ENCODE measurements at places on chromosomes 6 and 20. TPM values are rescaled to one million over a fixed set of nuclear protein-coding genes. Genes with fewer than 3 reads are reported as not detected.

DNA sequence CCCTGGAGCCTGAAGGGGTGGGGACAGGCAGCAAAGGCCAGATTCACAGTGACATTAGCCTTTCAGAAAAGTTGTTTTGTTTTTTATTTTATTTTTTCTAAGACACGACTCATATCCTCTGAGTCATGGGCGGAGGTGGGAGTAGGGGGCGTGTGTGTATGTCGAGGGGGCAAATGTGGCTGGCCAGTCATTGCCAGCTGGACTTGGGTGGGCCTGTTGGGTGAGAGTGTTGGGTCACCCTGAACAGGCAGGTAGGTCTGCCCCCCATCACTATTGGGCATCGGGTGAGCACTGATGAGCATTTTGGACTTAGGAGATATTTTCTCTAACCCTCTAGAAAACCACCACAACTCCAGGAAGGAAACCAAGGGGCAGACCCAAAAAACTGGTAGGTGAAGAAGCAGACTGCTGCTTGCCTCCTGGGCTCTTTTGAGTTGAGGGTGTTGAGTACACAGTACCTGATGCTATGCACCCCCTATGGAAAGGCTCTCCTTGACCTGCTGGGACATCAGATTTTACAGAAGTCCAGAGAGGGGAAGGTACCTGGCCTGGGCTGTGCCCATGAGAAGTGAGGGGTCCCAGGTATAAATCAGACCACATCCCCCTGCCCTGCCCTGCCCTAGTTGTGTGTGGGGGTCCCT, 5.6 kb downstream of the SMIM29 start:
- no peaks in the 10 kb centered on the region for H3K27me3 ChIP-seq
- H3K27ac ChIP-seq, result peak overlapping the region; percentile 14
- H3K36me3 ChIP-seq, result peaks cover 21% of the 10 kb centered on the region
- peaks cover 23% of the 10 kb centered on the region for H3K4me1 ChIP-seq

- no peak overlapping the region for H3K27ac ChIP-seq
- H3K27me3 ChIP-seq, result peaks cover 14% of the 10 kb centered on the region
- H3K4me1 ChIP-seq, result peaks cover 22% of the 10 kb centered on the region
- H3K36me3 ChIP-seq, result no peaks in the 10 kb centered on the region
- DNase-seq, result no peak
- H3K4me3 ChIP-seq, result no peak overlapping the region
Observed at GRCh38 chr20:56626367-56627121, 2.6 kb upstream of the TFAP2C start.

- no peak overlapping the region for H3K27ac ChIP-seq
- no peaks in the 10 kb centered on the region for H3K36me3 ChIP-seq
- peaks cover 11% of the 10 kb centered on the region for H3K27me3 ChIP-seq
- no peak overlapping the region for H3K4me3 ChIP-seq
Observed at GRCh38 chr6:165635965-165636364, 27.1 kb downstream of the PDE10A start.

Gene FAM209B
- total RNA-seq, result 3.2 TPM

DNA sequence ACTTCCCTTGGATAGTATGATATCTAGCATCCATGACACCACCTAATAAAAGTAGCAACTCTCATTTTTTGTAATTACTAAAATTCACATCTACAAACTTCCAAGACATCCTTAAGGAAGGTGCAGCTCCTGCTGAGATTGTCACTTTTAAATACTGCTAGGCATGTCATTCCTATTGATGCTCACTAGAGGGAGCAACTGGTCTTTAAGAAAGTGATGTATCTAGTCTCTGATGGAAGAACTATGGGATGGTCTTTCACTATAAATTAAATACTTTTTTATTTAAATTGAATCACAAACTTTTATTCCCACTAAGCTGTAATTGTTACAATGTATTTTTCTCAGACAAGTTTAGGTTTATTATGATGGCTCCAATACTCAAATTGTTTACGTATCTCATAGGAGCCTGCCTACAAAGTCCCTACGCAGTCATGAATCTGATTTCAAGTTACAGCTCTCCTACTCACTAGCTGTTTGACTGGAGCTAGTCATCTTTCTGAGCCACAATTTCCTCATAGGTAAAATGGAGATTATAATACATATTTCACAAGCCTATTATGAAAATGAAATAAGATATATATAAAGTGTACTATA, 8.1 kb upstream of the TSPYL1 start:
- no peak overlapping the region for H3K4me3 ChIP-seq
- no peaks in the 10 kb centered on the region for H3K27me3 ChIP-seq
- no peak overlapping the region for H3K27ac ChIP-seq
- H3K4me1 ChIP-seq, result no peaks in the 10 kb centered on the region
- DNase-seq, result peak; percentile 69

Gene PRDM13
- total RNA-seq, result not detected

DNA sequence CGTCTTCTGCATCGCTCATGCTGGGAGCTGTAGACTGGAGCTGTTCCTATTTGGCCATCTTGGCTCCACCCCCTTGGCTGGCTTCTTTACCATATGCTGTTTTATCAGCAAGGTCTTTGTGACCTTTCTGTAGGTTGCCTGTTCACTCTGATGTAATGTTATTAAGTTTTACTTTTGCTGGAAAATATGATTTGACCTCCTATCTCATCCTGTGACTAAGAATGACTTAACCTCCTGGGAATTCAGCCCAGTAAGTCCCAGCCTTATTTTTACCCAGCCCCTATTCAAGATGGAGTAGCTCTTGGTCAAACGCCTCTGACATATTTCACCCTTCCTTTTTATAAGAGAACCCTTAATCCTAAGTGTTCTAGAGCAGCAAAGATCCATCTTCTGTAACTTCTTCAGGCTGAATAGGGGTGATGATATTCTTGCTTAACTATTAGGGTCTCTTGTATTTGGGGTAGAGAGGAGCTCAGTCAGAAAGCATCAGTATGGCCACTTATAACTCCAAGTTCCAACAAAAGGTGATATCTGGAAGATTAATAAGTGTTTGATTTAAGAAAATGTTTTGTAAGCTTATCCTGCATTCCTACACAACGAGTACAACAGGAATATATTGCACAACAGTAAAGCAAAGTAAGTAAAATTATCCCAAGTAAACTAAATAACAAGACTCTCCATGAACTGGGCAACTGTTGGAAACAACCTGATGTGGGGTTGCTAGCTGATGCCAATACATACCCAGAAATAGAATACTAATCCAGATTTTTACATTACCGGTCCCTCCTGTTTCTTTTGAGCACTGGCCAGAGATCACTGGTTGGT, 23.1 kb upstream of the HMGN3 start:
- no peaks in the 10 kb centered on the region for H3K36me3 ChIP-seq
- no peaks in the 10 kb centered on the region for H3K27me3 ChIP-seq
- no peak for DNase-seq
- H3K4me3 ChIP-seq, result no peak overlapping the region
- H3K27ac ChIP-seq, result no peak overlapping the region

Gene PLEKHG1
- 18.4 TPM for total RNA-seq

DNA sequence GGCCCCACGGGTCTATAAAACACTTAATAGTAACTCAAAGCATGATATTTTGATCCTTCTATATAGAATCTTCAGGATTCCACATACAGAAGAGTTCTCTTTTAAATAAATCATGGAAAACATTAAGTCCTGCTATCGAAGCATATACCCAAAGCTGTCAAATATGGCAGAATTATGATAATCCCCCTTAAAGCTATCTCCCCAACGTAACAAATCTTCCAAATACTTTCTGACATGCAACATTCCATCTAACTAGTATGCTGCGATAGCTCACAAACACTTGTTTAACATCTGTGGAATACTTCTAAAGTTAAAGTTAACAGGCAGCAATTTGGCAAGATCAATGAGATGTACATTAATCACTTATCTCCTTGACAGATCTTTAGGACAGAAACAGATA, 371.0 kb upstream of the RUNX2 start:
- H3K4me3 ChIP-seq, result no peak overlapping the region
- no peak for DNase-seq
- H3K36me3 ChIP-seq, result no peaks in the 10 kb centered on the region
- no peak overlapping the region for H3K27ac ChIP-seq

DNA sequence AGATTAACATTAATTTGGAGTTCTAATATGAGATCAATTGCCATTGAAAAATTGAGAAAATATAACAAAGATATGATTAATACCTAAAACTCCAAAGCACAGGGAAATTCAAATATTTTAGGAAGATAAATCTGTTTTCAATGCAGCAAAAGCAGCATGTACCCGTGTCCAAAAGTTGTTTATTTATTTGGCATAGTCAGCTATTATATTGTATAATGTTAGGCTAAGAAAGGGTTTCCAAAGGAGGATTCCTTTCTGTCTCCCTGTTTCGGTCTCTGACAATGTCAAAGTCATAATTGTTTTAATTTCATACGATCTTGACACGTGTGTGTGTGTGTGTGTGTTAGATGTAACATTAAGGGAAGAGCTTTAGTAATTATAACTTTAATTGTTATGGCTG, 914.5 kb downstream of the EYS start:
- DNase-seq, result no peak
- no peak overlapping the region for H3K4me3 ChIP-seq
- H3K27ac ChIP-seq, result no peak overlapping the region
- no peaks in the 10 kb centered on the region for H3K27me3 ChIP-seq
- no peaks in the 10 kb centered on the region for H3K36me3 ChIP-seq
- H3K4me1 ChIP-seq, result peaks cover 3% of the 10 kb centered on the region

Data from T-cell (primary cell).